ENCODE measurements at places on chromosomes 1 and 21. TPM values are rescaled to one million over a fixed set of nuclear protein-coding genes. Genes with fewer than 3 reads are reported as not detected.
A peak's percentile ranks its signal among the peaks of the same experiment; 100 is the strongest.

The CFH gene
- total RNA-seq, result not detected

DNA sequence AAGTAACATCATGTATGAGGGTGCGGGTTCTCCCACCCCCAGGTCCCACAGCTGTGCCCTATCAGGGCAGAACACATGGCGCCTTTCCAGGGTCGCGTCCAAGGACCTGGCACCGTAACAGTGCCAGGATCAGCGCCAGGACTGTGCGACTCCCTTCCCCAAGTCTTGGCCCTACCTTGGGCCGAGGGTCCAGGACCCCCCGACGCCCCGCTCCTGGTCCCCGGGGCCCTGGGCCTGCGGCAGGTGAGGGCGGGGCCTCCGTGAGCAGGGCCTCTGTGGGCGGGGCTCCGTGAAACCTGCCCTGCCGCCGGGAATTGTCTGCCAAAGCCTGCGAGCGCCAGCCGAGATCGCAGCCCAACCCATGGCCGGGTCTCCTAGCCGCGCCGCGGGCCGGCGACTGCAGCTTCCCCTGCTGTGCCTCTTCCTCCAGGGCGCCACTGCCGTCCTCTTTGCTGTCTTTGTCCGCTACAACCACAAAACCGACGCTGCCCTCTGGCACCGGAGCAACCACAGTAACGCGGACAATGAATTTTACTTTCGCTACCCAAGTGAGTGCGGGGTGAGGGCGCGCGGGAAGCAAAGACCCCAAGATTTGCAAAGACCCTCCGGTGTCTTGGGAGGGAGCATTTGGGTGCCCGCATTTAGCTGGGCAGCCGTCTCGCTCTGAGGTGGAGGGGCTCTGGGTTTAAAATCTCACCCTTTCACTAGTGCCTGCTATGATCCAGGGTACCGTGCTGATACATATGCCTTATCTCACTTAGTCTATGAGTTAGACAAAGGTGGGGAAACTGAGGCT, at the start of gene RHBG:
Gene RHBG (plus strand): TSS at position 323 of the 796 bp plus-strand sequence. CDS start 39 bp downstream, at position 362.
- H3K27ac ChIP-seq, result peak within 1 kb of the TSS; percentile 72
- no peaks in the 10 kb centered on the region for H3K27me3 ChIP-seq

DNA sequence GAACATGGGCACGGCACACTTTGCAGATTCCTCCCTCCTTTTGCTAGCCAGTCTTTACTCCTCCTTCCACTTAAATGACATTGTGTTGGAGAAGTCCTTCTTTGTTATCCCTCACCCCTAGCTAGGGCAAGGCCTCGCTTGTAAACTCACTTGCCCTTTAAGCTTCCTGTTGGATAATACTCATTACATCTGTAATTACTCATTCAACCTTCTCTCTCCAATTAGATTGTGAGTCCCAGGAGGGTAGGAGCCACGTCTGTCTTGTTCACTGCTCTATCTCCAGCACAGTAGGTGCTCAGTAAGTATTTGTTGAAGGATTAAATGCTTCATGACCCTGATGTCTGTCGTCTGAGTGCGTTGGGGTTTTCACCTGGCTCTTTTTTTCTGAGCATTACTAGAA, 98.7 kb upstream of the USP24 start:
- no peaks in the 10 kb centered on the region for H3K4me1 ChIP-seq
- H3K27ac ChIP-seq, result no peak overlapping the region
- DNase-seq, result no peak
- no peaks in the 10 kb centered on the region for H3K36me3 ChIP-seq

DNA sequence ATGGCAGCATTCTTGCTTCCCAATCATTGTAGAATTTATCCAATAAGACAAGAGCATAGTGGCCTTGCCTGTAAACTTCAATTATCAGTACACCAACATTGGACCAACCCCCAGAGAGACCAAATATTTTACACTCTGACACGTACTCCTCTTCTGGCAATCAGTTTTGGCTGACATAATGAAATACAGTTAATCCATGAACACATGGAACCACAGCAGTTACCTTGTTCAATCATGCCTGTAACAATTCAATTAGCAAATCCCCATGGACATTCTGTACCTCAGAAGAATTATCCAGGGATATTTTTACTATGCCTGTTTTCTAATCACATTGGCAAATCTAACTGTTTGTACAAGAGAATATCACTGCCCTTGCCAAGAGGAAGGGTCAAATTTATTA, 2162.0 kb downstream of the MRPL39 start:
- H3K4me1 ChIP-seq, result no peaks in the 10 kb centered on the region
- H3K4me3 ChIP-seq, result no peak overlapping the region
- no peaks in the 10 kb centered on the region for H3K27me3 ChIP-seq
- H3K27ac ChIP-seq, result no peak overlapping the region
- H3K36me3 ChIP-seq, result no peaks in the 10 kb centered on the region

DNA sequence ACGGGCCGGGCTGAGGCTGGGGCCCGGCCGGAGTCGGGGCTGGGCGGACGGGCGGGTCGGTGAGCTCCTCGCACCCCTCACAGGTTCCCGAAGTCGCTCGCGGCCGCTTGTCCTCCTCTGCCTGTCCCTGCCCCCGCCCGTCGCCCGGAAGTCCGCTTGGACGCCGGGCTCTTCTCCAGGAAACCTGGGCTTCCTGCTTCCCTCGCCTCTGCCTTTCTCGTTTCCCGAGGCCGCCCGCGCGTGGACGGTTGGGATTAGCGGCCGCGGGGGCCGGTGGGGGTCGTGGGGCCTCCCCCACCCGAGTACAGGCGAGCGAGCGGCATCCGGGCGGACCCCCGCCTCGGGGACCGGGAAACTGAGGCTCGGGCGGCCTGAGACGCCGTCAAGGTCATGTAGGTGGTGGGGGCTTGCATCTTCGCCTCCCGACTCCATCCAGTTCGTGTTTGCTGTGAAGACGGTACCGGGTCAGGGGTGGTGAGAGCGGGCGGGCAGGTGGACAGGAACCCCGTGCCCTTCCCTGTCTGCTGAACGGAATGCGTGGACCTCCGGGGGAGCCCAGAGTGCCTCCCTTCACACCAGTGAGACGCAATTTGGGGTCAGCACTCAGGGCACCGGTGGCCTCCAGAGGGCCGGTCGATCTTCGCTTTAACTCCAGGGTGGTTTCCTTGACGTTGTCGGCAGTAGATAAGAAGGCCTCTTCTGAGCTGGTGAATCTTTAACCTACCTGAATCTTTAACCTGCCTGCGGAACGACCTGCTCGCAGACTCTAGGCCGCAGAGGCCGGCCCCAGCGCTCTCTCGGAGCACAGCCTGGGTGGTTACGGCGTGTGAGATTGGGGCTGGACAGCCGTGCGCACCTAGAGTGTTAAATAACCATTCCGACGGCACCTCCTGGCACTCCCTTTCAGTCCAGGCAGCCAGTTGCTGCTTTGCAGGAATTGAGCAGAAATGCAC, 686 bp downstream of the ARF1 start:
- H3K4me3 ChIP-seq, result peak overlapping the region; percentile 98
- peak overlapping the region; percentile 95 for H3K27ac ChIP-seq
- peaks cover 3% of the 10 kb centered on the region for H3K36me3 ChIP-seq
- peak; percentile 73 for DNase-seq

- no peak overlapping the region for H3K27ac ChIP-seq
- no peak overlapping the region for H3K4me3 ChIP-seq
- H3K36me3 ChIP-seq, result no peaks in the 10 kb centered on the region
- no peaks in the 10 kb centered on the region for H3K27me3 ChIP-seq
These were observed 111.1 kb downstream of the TLR5 start for GRCh38 chr1:223031733-223032601.

Data from Caco-2 (cell line).